Left ventricle myocardium superior (tissue), 1 donor: ENCODE measurements at places on chromosomes 12 and 14. TPM values are rescaled to one million over a fixed set of nuclear protein-coding genes. Genes with fewer than 3 reads are reported as not detected.

Gene RNFT2
- total RNA-seq, result 0.45 TPM

DNA sequence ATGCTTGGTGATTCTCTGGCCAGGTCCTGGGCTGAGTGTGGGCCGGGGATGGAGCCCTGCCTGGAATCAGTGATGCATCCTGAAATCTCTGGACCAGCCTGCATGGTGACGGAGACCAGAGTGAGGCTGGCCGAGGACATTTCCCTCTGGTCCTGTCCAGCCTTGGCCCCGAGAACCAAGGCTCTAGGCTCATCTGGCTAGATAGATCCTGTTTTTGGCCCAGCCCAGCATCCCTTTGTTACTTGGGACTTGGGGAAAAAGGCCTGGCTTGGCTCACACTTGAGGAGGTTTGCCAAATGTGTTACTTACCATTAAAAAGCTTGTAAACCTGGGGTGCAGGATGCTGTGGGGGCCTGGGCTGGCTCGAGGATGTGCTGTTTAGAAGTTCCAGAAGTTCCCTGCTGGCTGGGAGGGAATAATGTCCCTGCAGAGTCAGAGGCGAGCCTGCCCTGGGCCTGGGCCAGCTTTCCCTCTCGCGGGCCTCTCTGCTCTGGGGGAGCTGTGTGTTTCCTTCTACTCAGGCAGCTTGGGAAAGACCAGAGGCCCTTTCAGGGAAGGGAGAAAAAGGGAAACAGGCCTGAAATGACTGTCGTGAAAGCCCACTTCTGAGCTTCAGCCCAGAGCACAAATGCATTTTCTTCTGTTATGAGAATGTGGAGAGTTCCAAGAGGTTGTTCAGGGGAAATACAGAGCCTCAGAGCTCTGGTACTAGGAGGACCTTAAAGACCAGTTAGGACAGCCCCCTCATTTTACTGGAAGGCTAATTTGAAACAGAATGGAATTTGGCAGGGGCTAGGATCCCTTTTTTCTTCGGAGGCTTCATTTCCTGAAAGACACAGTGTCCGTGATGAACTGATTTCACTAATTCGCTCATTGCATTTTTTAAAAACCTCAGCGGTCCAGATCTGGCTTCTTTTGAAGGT is 47.2 kb upstream of the CTDSP2 start:
- peak; percentile 96 for DNase-seq

GRCh38 chr12:104569346-104570173 is 112.8 kb downstream of the CHST11 start:
- DNase-seq, result no peak

- no peak for DNase-seq
These were observed 182.6 kb upstream of the CNOT2 start for GRCh38 chr12:70060634-70061033.

DNA sequence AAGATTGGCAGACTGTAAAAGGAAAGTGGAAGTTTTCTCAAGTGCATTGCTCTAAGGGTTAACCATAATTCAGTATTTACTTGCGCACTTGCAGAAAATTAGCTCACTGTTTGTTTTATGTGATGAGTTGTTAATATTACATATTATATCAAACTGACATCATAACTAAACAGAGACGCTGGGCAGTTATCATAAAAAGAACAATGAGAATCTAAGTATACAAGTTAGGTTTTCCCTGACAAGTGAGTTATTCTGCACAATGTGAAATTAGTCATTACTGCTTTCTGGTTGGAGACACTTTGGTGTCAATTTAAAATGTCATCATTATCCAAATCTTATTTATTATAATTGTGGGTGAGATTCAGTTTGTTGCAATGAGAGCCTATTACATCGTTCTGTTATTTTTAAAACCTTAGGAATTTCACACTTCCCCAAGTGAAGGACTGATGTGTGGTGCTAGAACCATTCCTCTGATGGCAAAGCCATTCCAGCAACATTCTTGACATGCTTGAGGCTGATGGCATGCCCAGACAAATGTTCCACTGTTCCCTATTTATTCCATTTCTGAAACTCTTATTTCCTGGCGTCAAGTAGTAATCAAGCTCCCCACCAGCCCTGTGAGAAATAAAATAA is 90.1 kb upstream of the FLRT2 start:
- DNase-seq, result no peak

- DNase-seq, result no peak
These were observed 7.2 kb downstream of the NDRG2 start for GRCh38 chr14:21017528-21018245.

GRCh38 chr12:15555446-15555845 is 233.1 kb downstream of the PTPRO start:
- DNase-seq, result no peak

DNA sequence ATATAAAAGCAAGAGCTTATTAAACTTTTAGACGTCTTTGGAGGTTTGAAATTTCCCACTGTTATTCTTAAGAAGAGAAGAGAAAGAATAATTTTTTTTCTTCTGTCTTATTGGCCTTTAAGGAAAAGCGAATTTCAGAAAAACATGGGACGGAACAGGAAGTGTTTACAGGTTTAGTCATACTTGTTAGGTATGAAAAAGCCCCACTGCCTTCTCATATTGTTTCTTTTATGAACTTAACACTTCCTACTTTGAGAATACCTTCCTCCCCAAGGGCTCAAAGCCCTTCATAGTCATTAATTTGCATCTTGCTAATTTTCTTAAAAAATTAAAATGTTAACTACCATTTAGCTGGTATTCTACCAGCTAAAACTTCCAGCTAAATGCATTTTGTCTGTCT is 82.0 kb downstream of the ETV6 start:
- no peak for DNase-seq

GRCh38 chr12:118603610-118604361 is 227.4 kb downstream of the SUDS3 start:
- no peak for DNase-seq

- peak; percentile 85 for DNase-seq
These were observed 1.2 kb upstream of the GAPDH start for GRCh38 chr12:6532927-6533652.

Gene SIX6
- total RNA-seq, result not detected

Gene GPRC5A
- 1.9 TPM for total RNA-seq

DNA sequence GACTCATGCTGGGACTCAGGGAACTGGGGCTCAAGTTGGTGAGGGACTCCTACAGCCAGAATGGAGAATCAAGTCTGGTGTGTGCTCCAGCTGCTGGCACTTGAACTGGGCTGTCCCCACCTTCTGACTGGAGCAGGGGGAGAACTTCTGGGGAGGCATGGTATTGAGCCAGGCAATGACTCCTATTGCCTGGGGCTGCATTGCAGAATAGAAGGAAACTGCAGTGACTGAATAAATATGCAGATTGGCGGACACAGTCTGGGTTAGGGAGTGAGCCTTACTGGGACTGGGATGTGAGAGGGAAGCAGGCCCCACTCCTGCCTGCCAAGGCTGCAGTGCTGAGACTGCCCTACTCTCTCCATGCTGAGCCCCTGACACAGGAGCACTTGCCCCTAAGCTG is 8.8 kb upstream of the ZNF268 start:
- no peak for DNase-seq

- no peak for DNase-seq
These were observed 378.0 kb downstream of the MDGA2 start for GRCh38 chr14:47297374-47297773.

GRCh38 chr14:106848330-106849121 is 1322.1 kb downstream of the TMEM121 start:
- no peak for DNase-seq

GRCh38 chr12:120421701-120422100 is 16.2 kb upstream of the COX6A1 start:
- no peak for DNase-seq

DNA sequence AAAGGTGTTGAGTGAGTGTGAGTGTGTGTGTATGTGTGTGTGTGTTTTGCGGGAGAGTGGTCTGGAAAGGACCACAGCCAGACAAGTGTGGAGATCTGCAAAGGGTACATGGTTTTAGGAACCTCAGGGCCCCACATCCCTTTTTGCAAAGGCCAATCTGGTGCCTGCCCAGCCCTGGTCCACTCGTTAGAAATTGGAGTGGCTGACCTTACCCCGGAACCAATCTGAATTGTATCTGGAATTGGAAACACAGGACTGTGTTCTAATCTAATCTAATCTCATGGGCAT is 11.3 kb upstream of the TBX3 start:
- DNase-seq, result no peak
